ENCODE measurements at places on chromosomes 4 and X.

GRCh38 chr4:16757080-16757521, 141.3 kb downstream of the LDB2 start:
- no peak for DNase-seq

DNA sequence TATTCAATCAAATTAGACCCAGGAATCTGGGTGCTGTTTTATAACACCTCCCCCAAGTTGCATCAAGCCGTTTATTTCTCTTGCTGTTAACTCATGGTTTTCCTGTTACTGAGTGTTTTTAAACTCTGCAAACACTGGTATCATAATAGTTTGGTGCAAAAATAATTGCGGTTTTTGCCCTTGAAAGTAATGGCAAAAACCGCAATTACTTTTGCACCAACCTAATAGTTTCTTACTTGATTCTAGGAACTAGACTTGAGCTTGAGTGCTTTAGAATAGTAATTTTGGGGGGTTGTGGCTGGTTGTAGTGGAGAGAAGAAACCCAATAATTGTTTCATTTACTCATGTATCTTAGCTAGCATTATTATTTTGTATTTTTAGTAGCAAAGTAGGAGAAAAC, 156.6 kb downstream of the FHIP1A start:
- DNase-seq: no peak

GRCh38 chrX:8183346-8183745, 12.3 kb upstream of the VCX2 start:
- no peak for DNase-seq

GRCh38 chrX:83593634-83594294, 85.7 kb downstream of the POU3F4 start:
- no peak for DNase-seq

DNA sequence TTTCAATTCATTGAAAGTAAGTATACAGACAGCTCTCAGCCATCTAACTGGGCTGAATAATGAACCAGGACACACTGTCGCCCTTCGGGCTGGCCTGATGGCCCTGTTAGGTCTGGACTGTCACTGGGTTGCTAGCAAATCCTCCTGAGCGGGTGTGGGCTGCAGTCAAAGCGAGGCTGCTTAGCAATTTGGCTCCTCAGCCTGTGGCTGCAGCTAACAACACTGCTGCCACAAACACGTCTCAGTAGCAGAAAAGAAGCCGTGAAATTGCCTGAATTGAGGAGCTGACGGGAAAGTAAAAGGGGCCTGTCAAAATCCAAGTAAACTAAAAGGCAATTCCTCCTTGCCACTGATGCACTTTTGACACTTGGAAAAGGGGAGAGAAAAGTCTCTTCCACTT, 72.8 kb downstream of the SMIM20 start:
- DNase-seq: no peak

- no peak for DNase-seq
These were observed 1.1 kb downstream of the OCIAD2 start for GRCh38 chr4:48905363-48906015.

GRCh38 chrX:69389101-69389501, 115.0 kb upstream of the NALF2 start:
- DNase-seq: no peak

- DNase-seq: no peak
These were observed 188.8 kb downstream of the GPAT3 start for GRCh38 chr4:83724485-83725335.

DNA sequence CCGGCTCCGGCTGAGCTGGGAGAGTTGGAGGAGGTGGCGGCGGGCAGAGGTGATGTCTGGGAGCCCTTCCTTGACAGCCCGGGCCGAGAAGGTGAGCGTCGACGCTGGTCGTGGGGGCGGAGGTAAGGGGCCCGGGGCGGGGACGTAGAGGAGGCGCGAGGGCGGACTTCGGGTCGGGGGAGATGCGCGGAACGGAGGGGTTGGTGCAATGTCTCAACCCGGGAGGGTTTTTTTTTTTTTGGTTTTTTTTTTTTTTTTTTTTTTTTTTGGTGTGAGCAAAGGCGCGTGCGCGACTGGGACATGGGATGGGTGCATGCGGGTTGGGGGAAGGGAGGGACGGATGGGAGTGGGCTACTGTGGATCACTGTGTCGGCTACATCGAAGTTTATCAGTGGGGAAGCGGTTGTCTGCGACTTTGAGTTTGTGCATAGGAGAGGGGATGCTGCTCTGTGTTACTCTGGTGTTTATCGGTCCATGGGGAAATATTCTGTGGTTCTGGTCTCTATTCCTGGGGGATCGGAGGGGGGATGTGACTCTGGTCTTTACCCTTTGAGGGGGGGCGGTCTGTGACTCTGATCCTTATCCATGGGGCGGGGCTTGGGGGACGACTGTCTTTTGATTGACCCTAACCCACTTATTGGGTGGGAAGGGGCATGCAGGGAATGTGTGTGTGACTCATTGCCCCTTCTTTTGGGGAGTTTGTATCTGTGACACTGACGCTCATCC, 537 bp downstream of the RBM10 start:
- DNase-seq: no peak

DNA sequence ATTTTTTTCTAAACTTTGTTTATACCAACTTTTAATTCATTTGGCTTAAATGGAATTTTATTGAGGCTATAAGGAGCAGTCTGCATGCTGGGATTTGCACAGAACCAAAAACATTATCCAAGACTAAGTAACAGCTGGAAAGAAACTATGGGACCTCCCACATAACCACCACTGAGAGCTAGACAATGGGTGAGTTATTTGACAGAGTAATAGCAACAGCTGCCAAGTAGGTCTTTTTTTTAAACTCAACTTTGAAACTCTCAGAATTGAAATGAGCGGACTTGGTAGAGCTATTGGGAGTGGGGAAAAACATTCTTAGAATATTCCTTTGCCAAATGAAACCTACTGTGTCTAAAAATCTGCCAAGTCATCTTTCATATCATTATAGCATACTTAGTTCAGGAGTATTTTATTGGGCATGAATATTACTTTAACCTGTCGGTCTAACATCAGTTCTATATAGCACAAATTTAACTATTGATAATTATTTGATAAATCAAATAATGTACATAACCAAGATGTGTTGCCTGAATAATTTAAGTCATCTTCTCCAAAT, 1428.0 kb downstream of the PCDH7 start:
- no peak for DNase-seq

- DNase-seq: no peak
These were observed 39.7 kb upstream of the OGT start for GRCh38 chrX:71493111-71493613.

DNA sequence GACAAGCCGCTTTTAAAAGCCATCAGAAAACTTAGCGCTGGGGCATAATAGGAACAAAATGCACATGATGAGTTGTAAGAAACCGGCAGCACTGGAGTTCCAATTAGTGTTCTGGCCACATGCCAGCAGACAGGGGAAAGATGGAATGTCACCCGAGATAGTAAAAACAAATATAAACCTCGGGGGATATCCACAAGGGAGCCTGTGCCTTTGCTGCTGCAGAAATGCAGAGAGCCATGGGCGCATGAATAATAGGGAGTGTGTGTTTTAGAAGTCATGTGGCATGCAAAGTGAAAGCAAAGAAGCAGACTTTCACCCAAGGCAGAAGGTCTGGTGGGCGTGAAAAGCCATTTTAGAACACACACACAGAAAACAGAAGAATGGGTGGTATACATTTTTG, 19.1 kb downstream of the GPRASP3 start:
- no peak for DNase-seq

DNA sequence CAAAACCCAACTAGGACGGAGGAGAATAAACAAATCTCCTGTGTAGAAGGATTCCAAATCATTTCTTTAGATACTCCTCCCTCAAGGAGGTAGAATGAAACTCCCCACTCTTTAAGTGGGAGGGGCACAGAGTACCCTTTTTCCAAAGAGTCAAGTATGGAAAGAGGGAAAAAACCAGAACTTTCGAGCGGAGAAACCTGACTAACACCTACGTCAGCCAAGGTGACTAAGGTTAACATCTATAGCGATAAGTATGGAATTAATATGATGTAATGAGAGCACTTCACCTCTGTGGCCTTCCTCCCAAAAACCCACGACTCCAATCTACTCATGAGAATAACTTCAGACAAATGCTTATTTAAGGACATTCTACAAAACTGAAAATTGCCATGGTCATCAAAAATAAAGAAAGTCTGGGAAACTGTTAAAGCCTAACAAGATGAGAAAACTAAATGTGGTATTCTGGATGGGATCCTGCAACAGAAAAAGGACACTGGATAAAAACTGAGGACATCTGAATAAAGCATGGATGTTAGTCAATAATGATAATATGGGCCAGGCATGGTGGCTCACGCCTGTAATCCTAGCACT, 157.0 kb upstream of the MAP3K15 start:
- DNase-seq: no peak

- DNase-seq: no peak
These were observed 194.6 kb upstream of the STK26 start for GRCh38 chrX:131828482-131828881.

DNA sequence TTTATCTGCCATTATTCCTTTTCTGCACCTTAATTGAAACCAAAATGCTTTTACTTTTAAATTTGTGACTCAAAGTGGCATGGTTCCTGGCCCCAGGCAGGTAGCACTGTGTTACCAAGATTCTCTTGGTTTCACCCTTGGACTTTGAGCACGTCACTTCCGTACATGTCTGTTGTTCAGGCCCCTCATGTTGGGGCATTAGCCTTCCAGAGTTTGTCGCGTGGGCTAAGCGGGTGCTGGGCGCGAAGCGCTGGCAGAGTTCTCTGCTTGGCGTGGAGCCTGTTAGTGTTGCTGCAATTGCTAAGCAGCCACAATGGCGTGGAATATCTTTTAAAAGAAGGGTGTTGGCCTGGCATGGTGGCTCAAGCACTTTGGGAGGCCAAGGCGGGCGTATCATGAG, 14.0 kb upstream of the TADA2B start:
- DNase-seq: no peak

GRCh38 chr4:143554728-143555597, 41.5 kb downstream of the SMARCA5 start:
- no peak for DNase-seq

GRCh38 chrX:70954871-70955270, 24.0 kb upstream of the SLC7A3 start:
- no peak for DNase-seq

GRCh38 chrX:33840176-33840575, 291.9 kb downstream of the FAM47A start:
- DNase-seq: no peak

DNA sequence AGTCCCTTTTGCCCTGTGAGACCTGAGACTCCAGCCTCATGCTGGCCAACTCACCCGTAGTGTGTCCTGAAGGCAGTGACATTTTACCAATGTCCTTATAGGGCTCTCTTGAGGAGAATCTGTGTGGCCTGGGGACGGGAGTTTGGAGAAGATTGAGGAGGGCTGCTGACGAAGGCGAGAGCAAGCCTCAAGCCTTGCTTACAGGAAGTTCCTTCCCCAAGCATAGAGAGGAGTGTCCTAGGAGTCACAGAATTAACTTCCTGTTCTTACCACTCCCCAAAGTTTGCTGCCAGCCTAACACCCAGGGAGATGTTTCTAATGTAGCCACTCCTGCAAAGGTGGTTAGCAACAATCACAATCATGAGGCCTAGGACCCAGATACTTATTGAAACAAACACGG, at the start of gene NXF3:
TSS of gene NXF3 (minus strand) at position 202 of the 400 bp plus-strand sequence. CDS start at position 82, 120 bp downstream.
- no peak for DNase-seq

DNA sequence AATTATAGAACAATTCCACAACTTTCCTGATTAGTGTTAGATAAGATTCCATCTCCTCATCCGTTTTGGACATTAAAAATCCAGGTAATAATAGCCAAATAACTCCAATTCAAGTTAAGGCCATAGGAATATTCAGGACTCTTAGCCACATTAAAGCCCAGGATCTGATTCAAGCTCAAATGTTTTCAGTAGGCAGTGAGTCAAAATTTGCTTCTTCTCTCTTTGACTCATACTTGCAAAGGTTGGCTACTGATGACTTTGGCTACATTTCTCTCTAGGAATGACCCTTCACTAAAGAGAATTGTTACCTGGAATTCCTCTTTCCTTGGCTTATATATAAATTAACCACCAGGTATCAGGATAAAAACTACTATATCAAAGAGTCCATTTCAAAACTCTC, 354.9 kb upstream of the HS3ST1 start:
- DNase-seq: no peak

GRCh38 chrX:153645151-153645550, 1.9 kb upstream of the DUSP9 start:
- no peak for DNase-seq

GRCh38 chr4:36316607-36317006, 35.2 kb downstream of the DTHD1 start:
- no peak for DNase-seq

GRCh38 chrX:22577181-22577580, 304.5 kb downstream of the CBLL2 start:
- DNase-seq: no peak

DNA sequence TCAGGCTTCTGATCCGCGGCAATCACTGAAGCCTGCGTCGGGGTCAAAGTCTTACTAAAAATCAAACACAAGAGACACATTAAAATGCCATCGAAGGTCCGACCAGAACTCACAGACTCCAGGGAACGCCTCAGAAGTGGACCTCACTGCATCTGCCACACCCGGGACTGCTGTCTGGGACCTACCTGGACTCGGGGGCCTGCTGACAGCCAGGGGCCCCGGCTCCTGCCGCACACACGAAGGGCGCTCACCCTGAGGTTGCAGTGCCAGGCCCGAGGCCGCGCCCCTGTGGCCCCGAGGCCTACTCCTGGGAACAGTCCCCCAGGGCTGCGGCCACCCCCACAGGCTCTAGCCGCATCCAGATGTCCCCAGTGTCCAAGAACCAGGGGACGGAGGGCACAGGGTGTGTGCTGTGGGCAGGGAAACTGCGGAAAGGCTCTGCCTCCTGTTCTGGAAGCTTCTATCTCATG, 7.4 kb downstream of the CTBP1 start:
- DNase-seq: no peak

GRCh38 chr4:92501456-92501855, 197.7 kb downstream of the GRID2 start:
- no peak for DNase-seq

DNA sequence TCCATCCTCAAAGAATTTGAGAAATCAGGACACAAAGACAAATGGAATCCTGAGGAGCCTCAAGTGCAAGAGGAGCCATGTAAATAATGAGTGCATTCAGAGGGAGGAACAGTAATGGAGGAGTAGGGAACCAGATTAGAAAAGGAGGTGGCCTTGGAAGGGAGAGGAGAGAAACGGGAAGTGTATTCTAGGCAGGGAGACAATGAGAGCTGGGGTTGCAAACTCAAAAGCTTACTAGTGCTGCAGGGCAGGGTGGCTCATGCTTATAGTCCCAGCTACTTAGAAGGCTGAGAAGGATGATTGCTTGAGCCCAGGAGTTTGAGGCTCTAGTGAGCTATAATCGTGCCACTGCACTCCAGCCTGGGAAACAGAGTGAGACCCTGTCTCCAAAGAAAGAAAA, 113.2 kb upstream of the LSM6 start:
- DNase-seq: no peak

GRCh38 chrX:25663701-25664100, 474.4 kb upstream of the MAGEB18 start:
- DNase-seq: no peak

- DNase-seq: no peak
These were observed 7.7 kb upstream of the GABRE start for GRCh38 chrX:151982222-151982621.

DNA sequence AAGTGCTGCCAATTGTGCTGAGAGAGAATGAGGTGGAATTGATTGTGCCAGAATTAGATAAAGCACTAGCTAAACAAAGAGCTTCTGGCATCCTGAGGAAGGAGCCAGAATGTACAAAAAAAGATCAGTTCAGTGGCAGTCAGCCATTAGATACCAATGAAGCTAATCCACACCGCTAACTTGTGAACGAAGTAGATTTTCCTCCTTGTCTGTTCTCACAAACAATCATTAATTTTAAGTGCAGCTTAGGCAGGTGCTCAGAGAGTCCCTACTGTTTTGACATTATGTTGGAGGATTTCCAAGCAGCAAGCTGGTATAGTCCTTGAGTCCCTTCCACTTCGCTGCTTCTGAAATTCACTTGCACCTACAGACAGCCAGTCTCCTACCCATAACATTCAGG, 617.4 kb downstream of the CENPC start:
- no peak for DNase-seq
